Activated CD4-positive, alpha-beta memory T cell treated with anti-CD3 and anti-CD28 coated beads for 36 hours (primary cell): ENCODE measurements at places on chromosomes 3 and 15. TPM values are rescaled to one million over a fixed set of nuclear protein-coding genes. Genes with fewer than 3 reads are reported as not detected.
A peak's percentile ranks its signal among the peaks of the same experiment; 100 is the strongest.

DNA sequence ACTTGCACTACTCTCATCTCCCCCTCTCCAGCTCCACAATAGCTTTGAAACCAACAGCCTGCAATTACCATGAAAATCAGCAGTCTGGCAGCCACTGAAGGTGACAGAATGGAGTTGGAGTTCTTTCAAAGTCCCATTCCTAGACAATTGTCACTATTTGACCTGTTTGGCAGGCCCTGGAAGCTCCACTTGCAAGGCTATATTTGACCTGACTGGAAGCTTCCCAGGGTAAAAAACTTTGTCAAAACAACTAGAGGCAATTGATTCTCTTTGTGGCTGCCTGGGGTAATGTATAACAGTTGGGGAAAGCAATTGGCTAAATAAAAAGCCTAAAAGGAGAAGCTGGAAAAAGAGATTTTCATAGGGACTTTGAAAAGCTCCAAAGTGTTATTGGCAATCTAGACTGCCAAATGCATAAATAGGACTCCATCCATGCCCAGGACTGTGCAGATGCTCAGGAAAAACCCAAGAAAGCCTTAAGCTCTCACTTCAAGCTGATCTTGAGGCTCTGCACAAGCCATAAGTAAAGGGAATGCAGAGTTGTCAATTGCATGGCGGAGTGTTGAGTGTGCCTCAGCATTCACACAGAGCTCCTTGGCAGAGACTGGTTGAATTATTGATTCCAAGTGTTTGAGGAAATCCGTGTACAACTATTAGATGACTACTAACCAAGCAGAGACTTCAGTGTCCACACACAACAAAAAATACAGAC, 18.3 kb downstream of the GREM1 start:
- no peaks in the 10 kb centered on the region for H3K36me3 ChIP-seq
- no peak overlapping the region for H3K4me3 ChIP-seq
- H3K27me3 ChIP-seq = peaks cover 14% of the 10 kb centered on the region
- DNase-seq = no peak

- H3K4me3 ChIP-seq = no peak overlapping the region
- H3K27ac ChIP-seq = no peak overlapping the region
- H3K27me3 ChIP-seq = no peaks in the 10 kb centered on the region
Measured at GRCh38 chr15:64131547-64131946, 20.0 kb upstream of the SNX22 start.

DNA sequence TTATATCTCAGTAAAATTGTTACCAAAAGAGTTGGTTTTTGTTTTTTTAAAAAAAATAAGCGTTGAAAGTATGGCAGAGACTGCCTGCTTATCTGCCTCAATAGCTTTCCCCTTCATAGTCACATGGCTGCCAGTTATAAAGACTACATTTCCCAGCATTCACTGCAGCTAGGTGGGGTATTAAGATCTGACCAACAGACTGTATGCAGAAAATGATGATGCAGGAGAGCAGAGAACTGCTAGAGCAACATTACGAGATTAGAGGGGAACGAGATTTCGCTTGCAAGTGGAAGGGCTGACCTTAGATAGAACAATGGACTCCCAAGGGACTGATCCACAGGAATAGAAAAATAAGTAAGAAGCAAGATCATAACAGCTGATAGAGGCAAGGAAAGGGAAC, 14.3 kb downstream of the RHOA start:
- no peaks in the 10 kb centered on the region for H3K27me3 ChIP-seq
- no peak overlapping the region for H3K27ac ChIP-seq
- DNase-seq = no peak
- H3K4me3 ChIP-seq = no peak overlapping the region
- H3K36me3 ChIP-seq = peaks cover 24% of the 10 kb centered on the region
- peaks cover 72% of the 10 kb centered on the region for H3K4me1 ChIP-seq

GRCh38 chr3:128491691-128491940, 1.4 kb downstream of the GATA2 start:
- H3K36me3 ChIP-seq = no peaks in the 10 kb centered on the region
- no peak overlapping the region for H3K27ac ChIP-seq
- peaks cover 30% of the 10 kb centered on the region for H3K4me1 ChIP-seq
- no peak overlapping the region for H3K4me3 ChIP-seq
- DNase-seq = no peak
- H3K27me3 ChIP-seq = peaks cover 61% of the 10 kb centered on the region

Gene FXR1
- 165 TPM for total RNA-seq

Gene LEO1
- 27.3 TPM for total RNA-seq

Gene PRSS50
- total RNA-seq = not detected

DNA sequence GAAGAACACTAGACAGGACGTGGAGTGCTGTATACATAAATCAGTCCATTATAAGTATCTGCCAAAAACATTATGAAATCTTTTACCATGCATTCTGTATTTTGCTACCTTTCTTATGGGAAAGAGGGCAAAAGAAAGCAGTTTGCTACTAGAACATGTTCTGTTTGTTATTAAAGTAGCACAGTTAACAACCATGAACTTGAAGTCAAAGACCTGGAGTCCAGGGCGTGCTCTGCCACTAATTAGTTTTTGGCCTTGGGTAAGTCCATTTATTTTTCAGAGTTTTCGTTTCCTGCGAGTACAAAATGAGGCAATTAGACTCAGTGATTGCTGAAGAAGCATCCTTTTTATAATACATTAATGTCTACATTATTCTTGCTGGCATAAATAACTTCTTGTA, 143.3 kb upstream of the AGTR1 start:
- no peak overlapping the region for H3K4me3 ChIP-seq
- H3K27ac ChIP-seq = no peak overlapping the region
- no peak for DNase-seq
- no peaks in the 10 kb centered on the region for H3K36me3 ChIP-seq

DNA sequence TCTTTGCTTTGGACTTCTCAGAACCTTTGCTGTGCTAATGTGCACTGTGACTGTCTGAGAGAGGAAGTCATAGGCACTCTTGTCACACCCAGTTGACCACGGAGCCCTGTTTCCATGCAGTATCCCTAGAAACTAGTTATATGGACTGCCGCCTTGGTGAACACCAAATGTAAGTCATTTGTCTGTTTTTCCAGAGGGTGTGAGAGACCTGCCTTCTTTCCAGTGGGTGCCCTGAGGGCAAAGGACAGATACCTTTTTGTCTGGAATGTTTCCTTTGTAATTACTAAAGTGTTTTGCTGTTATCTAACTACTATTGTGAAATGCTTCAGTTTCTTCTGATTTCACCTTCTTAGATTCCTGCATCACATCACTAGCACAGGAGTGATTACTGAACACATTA, 91.8 kb downstream of the LARS2 start:
- peaks cover 34% of the 10 kb centered on the region for H3K36me3 ChIP-seq
- H3K4me1 ChIP-seq = no peaks in the 10 kb centered on the region
- no peak for DNase-seq
- no peaks in the 10 kb centered on the region for H3K27me3 ChIP-seq
- H3K4me3 ChIP-seq = no peak overlapping the region

- DNase-seq = no peak
- no peak overlapping the region for H3K27ac ChIP-seq
- H3K36me3 ChIP-seq = no peaks in the 10 kb centered on the region
- H3K4me1 ChIP-seq = no peaks in the 10 kb centered on the region
- H3K27me3 ChIP-seq = no peaks in the 10 kb centered on the region
- no peak overlapping the region for H3K4me3 ChIP-seq
Measured at GRCh38 chr15:33934921-33935320, 33.4 kb upstream of the CHRM5 start.

DNA sequence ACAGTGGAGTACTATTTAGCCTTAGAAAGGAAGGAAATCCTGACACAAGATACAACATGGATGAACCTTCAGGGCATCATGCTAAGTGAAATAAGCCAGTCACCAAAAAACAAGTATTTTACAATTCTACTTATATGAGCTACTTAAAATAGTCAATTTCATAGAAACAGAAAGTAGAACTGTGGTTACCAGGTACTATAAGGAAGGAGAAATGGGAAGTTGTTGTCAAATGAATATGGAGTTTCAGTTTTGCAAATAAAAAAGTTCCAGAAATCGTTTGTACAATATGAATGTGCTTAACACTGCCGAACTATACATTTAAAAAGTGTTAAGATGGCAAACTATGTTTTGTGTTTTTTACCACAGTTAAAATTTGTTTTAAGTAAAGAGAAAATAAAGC, 26.8 kb downstream of the TRANK1 start:
- H3K36me3 ChIP-seq = peaks cover 14% of the 10 kb centered on the region
- peak overlapping the region; percentile 28 for H3K4me3 ChIP-seq
- H3K27me3 ChIP-seq = no peaks in the 10 kb centered on the region
- H3K27ac ChIP-seq = no peak overlapping the region
- no peak for DNase-seq

DNA sequence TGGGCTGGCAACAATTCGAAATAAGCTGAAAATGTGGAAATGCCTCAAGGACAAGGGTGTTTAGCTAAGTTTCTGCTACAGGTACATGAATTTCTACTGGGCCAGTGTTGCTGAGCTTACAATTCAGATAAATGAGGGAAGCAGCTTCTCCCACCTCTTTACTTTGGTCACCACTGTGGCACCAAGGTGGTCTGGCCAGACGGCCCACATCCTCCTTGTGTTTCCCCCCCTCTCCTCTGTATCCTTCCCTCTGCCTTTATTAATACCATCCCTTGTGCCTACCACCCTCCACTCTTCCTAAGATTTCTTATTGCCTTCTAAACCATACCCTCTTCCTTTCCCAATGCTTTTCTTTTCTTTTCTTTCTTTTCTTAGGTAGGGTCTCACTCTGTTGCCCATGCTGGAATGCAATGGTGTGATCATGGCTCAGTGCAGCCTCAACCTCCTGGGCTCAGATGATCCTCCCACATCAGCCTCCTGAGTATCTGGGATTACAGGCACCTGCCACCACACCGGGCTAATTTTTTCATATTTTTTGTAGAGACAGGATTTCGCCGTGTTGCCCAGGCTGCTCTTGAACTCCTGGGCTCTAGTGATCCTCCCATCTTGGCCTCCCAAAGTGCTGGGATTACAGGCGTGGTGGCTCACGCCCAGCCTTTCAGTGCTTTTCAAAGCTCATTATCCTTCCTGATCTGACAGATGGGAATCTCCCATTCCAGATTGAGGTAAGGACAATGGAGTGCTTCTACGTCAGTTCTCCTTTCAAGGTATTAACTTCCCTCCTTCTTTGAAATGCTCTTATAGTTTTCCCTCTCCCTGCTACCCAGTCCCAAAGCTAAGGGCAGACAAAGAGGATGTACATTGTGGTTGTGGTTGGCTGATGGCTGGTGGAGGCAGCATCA, 14.8 kb downstream of the ANXA2 start:
- H3K4me1 ChIP-seq = peaks cover 9% of the 10 kb centered on the region
- peaks cover 31% of the 10 kb centered on the region for H3K36me3 ChIP-seq
- no peak for DNase-seq
- H3K27ac ChIP-seq = no peak overlapping the region
- no peaks in the 10 kb centered on the region for H3K27me3 ChIP-seq
- H3K4me3 ChIP-seq = no peak overlapping the region

- H3K36me3 ChIP-seq = no peaks in the 10 kb centered on the region
- H3K27me3 ChIP-seq = no peaks in the 10 kb centered on the region
Measured at GRCh38 chr3:148643389-148643840, 54.3 kb upstream of the AGTR1 start.

DNA sequence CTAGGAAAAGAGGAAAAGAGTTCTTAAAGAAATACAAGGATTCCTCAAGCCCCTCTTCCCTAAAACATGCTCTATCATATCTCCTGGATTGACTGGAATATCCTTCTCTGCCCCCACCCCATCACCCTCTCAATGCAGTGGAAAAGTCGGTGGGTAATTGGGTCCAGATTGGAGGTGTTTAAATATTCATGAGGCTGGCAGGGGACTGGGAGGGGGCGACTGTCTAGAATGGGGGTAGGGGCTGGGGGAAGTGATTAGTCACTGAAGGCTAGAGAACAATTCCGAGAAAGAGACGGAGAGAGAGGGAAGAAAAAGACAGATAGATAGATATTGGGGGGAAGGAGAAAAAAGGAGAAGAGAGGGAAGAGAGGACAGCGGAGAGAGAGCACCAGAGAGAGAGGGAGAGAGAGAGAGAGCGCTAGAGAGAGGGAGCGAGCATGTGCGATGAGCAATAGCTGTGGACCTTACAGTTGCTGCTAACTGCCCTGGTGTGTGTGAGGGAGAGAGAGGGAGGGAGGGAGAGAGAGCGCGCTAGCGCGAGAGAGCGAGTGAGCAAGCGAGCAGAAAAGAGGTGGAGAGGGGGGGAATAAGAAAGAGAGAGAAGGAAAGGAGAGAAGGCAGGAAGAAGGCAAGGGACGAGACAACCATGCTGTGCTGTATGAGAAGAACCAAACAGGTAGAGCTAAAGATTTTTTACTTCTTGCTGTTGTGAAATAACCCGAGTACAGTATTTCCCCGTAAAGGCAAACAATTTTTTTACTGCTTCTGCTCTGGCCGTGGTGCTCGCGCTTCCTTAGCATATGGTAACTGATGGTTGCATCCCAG, at the start of gene GAP43:
Gene GAP43, plus strand, starts transcription at position 467 of the 825 bp plus-strand sequence. Its CDS starts 180 bp downstream, at position 647.
- peaks cover 9% of the 10 kb centered on the region for H3K4me1 ChIP-seq
- H3K27ac ChIP-seq = no peak within 1 kb of the TSS
- DNase-seq = peak; percentile 18
- H3K27me3 ChIP-seq = peaks cover 41% of the 10 kb centered on the region
- peak within 1 kb of the TSS; percentile 1 for H3K4me3 ChIP-seq

- no peak overlapping the region for H3K4me3 ChIP-seq
- no peak overlapping the region for H3K27ac ChIP-seq
- H3K36me3 ChIP-seq = peaks cover 21% of the 10 kb centered on the region
- no peaks in the 10 kb centered on the region for H3K27me3 ChIP-seq
Measured at GRCh38 chr15:42863572-42864239, 56.9 kb downstream of the TTBK2 start.

DNA sequence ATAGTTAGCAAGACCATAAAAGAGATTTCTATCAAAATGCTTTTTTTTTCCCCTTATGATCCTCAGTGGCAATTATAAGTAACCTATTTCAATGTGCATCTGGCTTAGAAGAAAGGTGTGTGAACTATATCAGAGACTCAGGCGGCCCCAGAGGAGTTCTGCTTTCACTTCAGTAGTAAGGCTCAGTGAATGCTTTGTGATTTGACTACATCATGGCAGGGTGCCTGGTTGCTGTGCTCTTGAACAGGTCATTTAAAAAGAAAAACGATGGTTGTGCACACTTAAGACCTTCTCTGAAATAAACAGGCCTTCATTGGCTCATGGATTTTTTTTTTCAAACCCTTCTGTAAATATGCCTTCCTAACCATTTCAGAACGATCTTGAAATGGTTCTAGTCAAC, 400.4 kb upstream of the RARB start:
- no peak overlapping the region for H3K27ac ChIP-seq
- H3K4me1 ChIP-seq = no peaks in the 10 kb centered on the region
- H3K36me3 ChIP-seq = no peaks in the 10 kb centered on the region
- H3K27me3 ChIP-seq = no peaks in the 10 kb centered on the region

DNA sequence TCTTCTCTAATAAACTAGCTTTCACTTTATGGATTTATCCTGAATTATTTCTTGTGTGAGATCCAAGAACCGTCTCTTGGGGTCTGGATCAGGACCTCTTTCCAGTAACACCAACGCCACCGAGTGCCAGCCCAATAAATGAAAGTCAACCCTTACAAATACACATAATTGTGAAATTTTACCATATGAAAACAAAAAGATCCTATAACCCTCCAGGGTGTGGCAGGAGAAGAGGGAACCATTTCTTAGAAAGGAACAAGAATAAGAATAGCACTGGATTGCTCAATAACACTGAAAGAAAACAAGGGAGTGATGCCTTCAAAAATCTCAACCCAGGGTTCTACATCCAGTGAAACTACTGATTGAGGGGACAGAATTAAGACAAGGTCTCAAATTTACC, 51.6 kb upstream of the ACKR4 start:
- H3K36me3 ChIP-seq = peaks cover 5% of the 10 kb centered on the region
- DNase-seq = no peak
- no peak overlapping the region for H3K27ac ChIP-seq
- H3K4me1 ChIP-seq = peaks cover 37% of the 10 kb centered on the region
- no peaks in the 10 kb centered on the region for H3K27me3 ChIP-seq
- no peak overlapping the region for H3K4me3 ChIP-seq
